ENCODE measurements at places on chromosomes 3 and 15.

DNA sequence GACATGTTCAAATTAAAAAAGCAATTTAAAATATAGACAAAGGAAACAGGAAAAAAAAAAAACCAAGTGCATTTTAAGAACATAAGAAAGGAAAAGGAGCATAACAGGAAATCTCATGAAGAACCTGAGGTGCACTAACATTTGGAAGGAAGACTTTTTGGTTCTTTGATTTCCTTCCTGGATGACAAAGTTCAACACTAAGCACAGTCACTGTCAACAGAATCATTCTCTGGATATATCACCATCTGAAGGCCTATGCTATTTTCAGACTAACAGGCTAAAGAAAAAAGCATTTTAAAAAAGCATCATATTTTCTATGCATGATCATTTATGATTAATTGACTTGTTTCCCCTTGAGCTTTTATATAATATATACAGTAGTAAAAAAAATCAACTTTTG, 349.6 kb downstream of the PLCL2 start:
- DNase-seq, result no peak

DNA sequence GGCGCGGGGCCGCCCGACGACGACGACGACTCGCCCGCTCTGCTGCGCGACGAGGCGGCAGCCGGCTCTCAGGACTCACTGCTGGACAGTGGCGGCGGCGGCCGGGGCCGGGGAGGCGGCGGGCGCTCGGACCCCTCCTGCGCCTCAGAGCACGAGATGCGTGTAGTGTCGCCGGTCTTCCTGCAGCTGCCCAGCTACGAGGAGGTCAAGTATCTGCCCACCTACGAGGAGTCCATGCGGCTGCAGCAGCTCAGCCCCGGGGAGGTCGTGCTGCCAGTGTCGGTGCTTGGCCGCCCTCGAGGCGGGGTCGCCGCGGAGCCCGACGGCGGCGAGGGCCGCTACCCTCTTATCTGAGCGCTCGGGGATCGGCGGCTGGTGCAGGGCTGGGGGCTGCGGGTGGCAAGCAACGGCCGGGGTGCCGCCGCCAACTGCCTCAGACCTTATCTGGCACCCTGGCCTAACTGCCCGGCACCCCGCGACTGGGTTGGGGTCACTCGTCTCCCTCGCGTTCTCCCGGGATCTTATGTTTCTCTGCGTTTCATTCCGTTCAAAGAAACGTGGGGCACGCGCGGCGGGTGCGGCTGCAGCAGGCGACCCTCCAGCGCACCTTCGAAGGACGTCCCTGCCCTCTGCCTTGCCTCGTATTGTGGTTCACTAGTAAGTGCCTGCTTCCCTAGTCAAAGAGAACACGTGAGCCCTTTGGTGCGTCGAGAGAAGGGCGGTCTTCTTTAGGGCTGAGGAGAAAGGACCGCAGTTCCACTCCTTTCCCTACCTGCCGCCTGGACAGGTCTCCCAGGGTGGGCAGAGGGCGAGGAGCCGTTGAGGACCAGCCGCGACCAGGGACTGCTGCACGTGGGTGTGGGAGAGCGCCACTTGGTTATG, 1.0 kb downstream of the C3orf80 start:
- DNase-seq, result no peak

DNA sequence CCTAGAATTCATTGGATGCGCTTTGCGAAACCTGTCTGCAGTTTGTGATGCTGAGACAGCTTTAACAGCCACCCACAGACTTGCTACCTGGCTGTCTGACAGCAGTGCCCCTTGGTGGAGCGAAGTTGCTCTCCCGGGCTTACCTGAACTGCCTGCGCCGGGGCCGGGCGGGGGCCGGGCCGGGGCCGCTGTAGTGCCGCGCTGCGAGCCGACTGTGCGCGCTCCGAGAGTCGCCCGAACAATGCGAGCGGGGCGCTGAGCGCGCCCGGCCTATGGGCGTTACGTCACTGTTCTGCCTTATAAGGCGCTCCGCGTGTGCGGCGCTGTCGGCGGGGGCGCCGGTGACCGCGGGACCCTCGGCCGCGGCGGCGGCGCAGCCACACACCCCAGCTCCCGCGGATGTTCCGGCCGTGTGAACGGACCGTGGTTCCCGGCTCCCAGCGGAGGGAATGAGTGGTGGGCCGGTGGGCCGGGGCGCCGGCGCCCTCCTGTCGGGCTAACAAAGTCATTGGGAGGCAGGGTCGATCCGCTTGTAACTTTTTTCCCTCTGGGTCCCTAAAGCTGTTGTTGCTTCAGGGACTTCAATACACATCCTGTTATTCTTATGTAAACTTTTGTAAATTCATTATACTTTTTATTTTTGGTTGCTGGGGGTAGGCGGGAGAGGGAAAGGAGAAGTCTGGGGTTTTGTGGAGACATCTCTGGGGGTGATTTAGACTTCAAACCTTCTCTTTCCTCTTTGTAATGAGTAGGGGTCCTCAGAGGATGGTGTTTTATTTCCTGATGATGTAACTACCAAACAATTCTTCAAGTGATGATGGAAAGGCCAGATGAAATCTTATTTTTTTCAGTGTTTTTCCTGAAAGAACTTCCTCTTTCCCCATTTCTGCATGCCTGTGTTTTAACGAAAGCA, 58.5 kb downstream of the CMSS1 start:
- DNase-seq, result peak; percentile 28

GRCh38 chr15:66401130-66402021, 14.7 kb downstream of the MAP2K1 start:
- DNase-seq, result no peak

DNA sequence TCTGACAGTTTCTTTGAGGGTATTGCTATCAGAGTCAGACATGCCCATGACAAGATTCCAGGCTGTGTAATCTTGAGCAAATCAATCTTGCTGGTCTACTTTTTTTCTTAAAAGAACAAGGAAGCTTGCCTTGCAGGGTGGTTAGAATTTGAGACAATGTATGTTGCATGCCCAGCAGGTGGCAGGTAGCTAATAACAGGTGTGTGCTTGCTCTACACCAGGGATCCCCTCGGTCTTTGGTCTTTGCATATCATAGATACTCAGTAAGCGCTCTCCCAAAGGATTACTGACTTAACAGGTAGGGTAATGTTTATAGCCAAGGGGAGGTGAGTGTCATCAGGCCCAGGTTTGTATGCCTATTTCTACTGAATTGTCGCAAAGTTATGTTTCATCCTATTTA, 37.3 kb downstream of the CACNA1D start:
- DNase-seq, result no peak

DNA sequence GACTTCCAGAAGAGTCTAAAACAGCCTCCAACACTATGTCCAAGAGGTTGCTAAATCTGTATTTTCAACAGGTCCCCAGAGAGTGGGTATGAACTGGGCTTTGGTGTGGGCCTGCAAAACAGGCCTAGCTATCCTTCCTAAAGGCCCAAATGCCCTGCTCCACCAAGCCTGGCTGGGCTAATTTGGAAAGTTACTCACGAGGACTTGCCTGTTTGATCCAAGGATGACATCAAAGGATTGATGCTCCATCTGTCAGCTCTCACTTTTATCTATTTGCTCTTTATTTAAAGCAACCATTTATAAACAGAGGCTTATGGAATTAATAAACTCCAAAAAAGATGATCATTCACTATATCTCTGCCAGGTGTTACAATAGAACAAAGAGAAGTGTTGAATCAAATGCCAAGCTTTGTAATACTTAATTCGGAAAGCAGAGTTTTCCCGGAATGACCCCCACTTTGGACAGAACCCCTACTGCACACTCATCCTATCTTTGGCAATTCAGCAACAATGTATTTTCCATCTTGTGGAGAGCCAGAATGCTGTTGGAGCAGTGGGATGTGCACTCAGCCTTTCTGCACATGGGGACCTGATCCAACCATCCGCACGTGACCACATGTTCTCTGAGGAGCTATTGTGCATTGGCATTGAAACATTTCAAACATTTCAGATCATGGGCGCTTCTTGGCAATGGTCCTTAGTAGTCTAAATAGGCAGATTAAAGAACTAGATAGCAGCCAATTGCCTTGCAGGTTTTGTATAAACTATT, 163.3 kb upstream of the THBS1 start:
- DNase-seq, result no peak

- no peak for DNase-seq
Observed at GRCh38 chr15:100722551-100723314, 120.3 kb downstream of the ASB7 start.

- DNase-seq, result no peak
Observed at GRCh38 chr3:32123620-32124019, 17.2 kb downstream of the GPD1L start.

DNA sequence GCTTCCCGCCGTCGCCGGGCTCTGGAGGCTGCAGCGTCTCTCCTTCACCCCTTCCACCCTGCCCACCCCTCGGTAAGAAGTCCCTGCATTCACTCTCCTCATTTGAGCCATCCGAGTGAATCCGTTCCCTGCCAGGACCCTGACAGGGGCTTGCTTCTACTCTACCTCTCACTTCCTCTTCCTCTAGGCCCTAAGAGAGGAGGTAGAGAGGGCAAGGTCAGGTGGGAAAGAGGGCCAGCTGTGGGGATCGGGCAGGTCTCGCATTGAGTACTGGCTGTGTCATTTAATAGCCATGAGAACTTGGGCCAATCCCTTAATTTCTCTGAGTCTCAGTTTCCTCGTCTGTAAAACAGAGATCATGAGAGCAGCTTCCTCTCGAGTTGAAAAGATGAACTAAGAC, 283.6 kb downstream of the UACA start:
- DNase-seq, result no peak

GRCh38 chr15:35043373-35044095, 41.6 kb downstream of the NANOGP8 start:
- no peak for DNase-seq

GRCh38 chr3:177443469-177443868, 246.2 kb upstream of the TBL1XR1 start:
- no peak for DNase-seq

DNA sequence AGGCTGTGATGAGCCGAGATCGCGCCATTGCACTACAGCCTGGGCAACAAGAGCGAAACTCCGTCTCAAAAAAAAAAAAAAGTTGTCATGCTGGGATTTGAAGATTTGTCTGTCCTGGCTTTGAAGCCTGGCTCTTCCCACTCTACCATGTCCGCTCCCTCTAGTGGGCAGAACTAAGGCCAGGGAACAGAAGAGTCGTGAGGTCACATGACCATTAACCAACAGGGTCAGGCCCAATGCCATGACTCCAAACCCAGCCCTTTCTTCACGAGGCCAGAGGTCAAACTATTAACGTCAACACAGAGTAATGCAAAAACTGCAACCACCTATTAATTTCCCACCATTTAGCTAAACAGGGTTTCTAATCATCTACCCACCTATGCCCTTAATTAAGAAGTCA, 212.1 kb downstream of the ADAMTS17 start:
- no peak for DNase-seq

DNA sequence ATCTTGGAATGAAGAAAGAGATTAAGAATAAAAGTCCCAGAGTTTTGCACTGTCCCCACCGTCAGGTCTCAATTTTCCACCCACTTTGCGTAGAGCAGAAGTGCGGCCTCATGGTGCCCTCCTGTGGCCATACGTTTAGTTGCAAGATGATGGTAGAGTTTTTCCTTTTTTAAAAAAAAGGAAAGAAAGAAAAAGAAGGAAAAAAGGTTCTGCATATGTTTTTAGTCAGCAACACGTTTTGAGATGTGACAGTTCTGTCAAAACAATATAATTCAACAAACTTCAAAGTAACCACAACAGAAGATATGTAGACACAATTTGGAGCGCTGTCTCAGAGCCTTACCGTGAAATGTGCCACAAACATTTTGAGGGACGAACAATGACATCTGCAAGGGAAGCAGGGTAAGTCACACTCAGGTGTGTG, 24.6 kb downstream of the EBLN2 start:
- no peak for DNase-seq

- no peak for DNase-seq
Observed at GRCh38 chr3:30440880-30441279, 165.5 kb upstream of the TGFBR2 start.

GRCh38 chr3:28700728-28701127, 352.1 kb upstream of the AZI2 start:
- DNase-seq, result no peak

GRCh38 chr3:113124256-113124830, 87.0 kb upstream of the BOC start:
- no peak for DNase-seq

GRCh38 chr15:49031804-49032203, 14.4 kb downstream of the SECISBP2L start:
- DNase-seq, result no peak
